ENCODE measurements at places on chromosomes 4 and X. TPM values are rescaled to one million over a fixed set of nuclear protein-coding genes. Genes with fewer than 3 reads are reported as not detected.
A peak's percentile ranks its signal among the peaks of the same experiment; 100 is the strongest.

DNA sequence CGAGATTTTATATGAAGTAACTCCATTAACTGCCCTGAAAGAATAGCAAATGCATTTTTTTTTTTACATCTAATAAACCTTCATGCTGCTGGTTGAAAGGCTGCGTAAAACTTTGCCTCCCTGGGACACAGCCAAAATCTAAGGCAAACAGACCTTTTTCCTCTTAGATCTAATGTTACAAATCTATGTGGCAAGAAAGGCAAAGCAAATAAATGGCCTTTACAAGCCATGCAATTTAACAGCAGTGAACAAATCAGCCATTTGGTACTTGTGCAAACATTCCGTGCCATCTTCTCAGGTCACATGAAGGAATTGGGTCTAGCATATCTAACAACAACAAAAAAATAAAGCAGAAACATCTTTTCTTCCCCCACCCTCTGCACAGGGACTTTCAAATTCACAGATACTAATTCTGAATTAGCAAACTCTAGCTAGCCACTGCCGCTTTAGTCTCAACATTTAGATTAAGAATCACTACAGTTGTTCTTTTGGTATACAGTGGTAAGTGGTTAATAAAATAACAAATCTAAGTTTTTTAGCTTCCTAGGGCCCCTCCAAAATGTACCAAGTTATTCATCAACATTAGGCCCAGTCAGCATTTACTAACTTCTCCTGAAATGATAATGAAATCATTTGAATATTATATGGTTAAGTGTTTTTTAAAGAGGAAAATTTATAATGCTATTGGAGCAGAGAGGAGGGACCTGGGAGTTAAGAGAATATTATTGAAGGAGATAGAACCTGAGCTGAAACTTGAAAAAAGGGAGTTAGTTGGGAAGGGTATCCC lies 593.8 kb downstream of the SMARCA1 start:
- no peak for DNase-seq

BEX1 gene
- not detected for total RNA-seq

- DNase-seq: peak; percentile 8
Observed at GRCh38 chr4:26719954-26720552, 136.2 kb downstream of the TBC1D19 start.

GRCh38 chrX:45762699-45763647 lies 562.3 kb upstream of the DIPK2B start:
- no peak for DNase-seq

DNA sequence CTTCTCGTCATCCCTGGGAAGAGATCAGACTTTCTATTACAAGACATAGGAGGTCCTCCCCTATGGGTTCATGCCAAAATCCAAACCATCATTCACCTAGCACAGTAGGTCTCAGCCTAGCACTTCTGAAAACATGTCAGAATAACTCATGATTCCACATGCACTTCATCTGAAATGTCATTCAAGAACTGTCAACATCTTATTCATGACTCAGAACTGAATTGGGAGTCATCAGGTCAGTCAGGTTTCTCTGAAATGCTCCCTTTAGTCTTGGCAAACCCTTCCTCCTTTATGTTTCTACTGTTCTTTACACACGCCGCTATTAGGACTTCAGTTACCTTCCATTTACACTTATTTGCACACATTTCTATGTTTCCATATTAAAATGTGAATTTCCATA lies 67.2 kb downstream of the ANTXR2 start:
- DNase-seq: no peak

MEPE gene
- not detected for total RNA-seq

DNA sequence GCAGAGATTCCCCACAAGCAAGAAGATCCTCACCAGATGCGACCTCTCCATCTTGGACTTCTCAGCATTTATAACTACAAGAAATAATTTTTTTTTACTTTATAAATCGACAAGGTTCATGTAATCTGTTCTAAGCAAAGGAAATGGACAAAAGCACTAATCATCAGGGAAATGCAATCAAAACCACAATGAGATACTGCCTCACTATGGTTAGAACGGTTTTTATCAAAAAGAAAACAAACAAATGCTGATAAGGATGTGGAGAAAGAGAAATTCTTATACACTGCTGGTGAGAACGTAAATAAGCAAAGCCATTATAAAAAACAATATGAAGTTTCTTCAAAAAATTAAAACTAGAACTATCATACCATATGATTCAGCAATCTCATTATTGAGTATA lies 1382.6 kb downstream of the ARAP2 start:
- no peak for DNase-seq

- DNase-seq: peak; percentile 21
Observed at GRCh38 chr4:47525154-47525819, 40.2 kb downstream of the ATP10D start.

FGA gene
- 3.9 TPM for total RNA-seq

GRCh38 chrX:153495362-153495751 lies 577 bp downstream of the BGN start:
- DNase-seq: no peak

PNMA5 gene
- total RNA-seq: not detected

DNA sequence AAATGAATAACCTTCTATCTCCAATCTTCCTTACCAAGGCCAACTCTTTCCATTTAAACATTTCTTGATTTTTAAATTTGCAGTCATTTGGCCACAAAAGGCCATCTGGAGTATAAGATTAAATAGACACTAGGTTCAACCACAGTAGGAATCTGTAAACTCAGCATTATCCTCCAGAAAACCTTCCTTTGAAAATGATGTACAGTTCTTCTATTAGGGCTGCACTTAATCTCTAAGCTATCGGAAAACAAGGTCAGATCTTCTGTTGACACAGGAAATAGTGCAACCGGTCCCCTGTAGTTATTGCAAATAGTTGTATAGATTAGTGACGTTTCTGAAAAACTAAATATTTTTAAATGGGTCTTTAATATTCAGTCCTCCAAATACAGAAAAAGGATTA lies 359.0 kb upstream of the ATOH1 start:
- DNase-seq: no peak

DNA sequence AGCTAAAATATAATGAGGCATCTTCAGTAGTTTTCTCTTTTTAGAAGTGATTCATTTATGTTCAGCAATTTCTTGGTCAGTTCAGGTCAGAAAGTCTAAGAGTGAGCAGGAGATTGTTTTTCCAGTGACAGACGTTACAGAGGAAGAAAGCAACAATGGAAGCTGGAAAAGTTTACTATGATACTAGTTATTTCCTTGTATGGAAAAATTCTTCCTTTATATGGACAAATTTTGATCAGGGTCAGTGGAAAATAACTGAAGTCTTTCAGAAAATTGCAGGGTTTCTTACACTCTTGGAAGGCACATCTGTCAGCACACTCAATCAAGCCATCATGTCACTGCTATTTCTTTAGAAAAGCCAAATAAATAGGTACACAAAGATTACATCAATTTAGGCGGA lies 1120.7 kb downstream of the FAT4 start:
- no peak for DNase-seq

DNA sequence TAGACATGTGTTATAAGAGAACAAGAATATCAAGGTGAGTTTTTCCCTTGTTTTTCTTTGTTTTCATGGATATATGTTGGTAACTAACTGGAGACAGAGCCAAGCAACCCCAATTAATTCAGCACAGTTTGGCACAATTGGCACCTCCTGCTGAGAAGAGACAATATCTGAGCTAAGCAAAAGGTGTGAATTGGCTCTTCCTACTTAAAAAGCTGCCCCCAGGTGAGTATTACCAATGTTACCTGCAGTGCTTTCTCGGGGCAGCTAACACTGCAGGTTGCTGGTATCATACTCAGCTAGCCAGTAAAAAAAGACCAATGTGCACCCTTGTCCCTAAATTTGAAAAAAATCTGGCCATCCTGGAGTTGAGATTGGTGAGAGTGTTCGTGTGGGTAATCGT lies 871.2 kb upstream of the TENM3 start:
- DNase-seq: no peak

- no peak for DNase-seq
Observed at GRCh38 chr4:1035510-1035909, 24.1 kb downstream of the FGFRL1 start.

- DNase-seq: no peak
Observed at GRCh38 chrX:131322651-131323050, 33.5 kb upstream of the IGSF1 start.

RIBC1 gene
- 0.61 TPM for total RNA-seq

HCFC1 gene
- 72.8 TPM for total RNA-seq

GRCh38 chr4:74838746-74839370 lies 44.5 kb upstream of the BTC start:
- DNase-seq: no peak

DNA sequence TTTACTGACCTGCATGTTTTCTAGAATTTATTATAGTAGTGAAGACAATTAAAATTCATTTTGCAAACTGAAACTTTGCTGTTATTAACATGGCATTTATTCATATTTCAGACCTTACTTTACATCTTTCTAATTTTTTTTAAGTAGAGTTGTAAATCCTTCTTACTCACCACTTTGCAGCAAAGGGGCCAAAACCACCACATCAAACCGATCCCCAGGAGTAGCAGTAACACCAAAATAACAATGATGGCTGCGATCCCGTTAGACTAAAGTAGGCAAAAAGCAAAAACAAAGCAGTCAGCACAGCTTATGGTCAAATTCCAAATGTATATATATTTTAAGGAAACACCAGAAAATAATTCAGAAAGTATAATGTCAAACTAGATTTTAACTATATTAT lies 64.7 kb downstream of the ANTXR2 start:
- no peak for DNase-seq

DNA sequence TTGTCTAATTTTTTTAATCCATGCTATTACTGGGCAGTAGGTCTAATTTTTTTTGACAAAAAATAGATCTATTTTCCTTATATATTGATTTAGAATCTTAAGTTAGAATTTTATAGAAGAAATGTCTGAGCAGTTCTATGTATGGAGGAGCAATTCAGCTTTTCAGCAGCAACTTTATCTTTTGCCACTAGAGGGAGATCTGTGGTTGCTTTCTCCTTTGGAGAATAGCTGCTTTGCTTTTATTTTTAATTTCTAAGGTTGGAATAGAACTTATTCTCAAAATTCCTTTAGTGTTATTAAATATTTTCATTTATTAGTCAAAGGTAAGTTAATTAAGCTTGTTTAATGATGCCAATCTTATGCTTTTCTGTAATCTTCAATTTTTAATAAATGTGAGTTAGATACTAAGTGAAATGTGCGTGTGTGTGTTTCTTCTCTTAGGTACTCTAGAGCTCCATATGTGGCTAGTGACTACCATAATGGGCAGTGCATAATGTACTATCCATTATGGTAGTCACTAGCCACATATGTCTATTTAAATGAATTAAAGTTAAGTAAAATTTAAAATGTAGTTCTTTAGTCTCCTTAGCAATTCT lies 29.3 kb downstream of the FAM199X start:
- peak; percentile 1 for DNase-seq

GRCh38 chrX:33277046-33277445 lies 65.7 kb upstream of the DMD start:
- no peak for DNase-seq

DNA sequence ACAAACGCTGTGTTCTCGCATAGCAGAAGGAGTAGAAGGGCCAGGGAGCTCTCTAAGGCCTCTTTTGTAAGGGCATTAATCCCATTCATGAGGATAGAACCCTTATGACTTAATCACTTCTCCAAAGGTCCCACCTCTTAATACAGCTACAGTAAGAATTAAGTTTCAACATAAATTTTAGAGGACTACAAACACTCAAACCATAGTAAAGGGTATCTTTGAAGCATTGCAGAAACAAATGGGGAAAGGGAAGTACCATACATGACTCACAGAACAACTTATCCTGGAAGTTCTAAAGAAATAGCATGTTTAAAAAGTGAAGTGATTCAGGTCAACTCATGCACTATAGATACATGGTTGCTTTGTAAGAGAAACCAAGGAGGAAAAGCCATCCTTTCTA lies 680.8 kb downstream of the RPA4 start:
- no peak for DNase-seq

DNA sequence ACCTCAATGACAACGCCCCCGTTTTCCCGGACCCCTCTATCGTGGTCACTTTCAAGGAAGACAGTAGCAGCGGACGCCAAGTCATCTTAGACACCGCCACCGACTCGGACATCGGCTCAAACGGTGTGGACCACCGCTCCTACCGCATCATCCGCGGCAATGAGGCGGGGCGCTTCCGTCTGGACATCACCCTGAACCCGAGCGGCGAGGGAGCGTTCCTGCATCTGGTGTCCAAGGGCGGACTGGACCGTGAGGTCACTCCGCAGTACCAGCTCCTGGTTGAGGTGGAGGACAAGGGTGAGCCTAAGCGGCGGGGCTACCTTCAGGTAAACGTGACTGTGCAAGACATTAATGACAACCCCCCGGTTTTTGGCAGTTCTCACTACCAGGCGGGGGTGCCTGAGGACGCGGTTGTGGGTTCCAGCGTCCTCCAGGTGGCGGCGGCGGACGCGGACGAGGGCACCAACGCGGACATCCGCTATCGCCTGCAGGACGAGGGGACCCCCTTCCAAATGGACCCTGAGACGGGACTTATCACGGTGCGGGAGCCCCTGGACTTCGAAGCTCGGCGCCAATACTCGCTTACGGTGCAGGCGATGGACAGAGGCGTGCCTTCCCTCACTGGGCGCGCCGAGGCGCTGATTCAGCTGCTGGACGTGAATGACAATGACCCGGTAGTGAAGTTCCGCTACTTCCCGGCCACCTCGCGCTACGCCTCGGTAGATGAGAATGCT lies 2.2 kb downstream of the FAT4 start:
- no peak for DNase-seq

GRCh38 chrX:150693725-150694574 lies 754 bp downstream of the MTMR1 start:
- peak; percentile 8 for DNase-seq

TMEM154 gene
- total RNA-seq: 2.4 TPM

DNA sequence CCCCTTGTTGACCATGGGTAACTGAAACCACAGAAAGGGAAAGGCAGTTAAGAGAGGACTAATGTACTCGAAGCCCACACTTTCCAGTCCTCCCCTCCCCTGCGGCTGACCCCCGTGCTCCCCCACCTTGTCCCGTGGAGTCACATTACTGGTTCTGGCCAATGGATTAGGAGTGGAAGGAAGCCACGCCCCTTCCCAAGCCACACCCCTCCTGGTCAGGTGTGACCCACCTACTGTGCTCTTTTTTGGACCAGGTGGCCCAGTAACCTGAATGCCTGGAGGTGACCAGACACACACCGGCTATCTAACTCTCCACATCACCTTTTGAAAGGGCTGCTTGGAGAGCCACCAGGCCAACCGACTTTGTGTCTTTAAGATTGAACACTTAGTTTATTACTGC lies 109.3 kb upstream of the MSX1 start:
- no peak for DNase-seq

DNA sequence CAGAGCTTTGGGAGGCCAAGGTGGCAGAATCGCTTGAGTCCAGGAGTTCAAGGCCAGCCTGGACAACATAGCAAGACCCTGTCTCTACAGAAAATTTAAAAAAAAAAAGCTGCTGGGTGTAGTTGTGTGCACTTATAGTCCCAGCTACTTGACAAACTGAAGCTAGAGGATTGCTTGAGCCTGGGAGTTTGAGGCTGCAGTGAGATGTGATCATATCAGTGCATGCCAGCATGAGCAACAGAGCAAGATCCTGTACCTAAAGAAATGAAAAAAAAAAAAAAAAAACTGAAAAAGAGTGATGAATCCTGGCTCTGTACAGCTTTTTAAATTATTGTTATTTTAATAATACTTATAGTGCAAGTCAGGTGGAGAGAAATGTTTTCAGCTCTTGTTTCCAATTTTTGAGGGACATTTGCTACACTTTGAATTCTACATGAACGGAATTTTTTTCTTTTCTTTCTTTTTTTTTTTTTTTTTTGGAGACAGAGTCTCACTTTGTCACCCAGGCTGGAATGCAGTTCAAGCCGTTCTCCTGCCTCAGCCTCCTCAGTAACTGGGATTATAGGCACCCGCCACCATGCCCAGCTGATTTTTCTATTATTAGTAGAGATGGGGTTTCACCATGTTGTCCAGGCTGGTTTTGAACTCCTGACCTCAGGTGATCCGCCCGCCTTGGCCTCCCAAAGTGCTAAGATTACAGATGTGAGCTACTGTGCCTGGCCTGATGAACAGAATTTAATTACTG lies 215.6 kb downstream of the FSTL5 start:
- DNase-seq: no peak
